ENCODE measurements at places on chromosomes 2 and 18.

DNA sequence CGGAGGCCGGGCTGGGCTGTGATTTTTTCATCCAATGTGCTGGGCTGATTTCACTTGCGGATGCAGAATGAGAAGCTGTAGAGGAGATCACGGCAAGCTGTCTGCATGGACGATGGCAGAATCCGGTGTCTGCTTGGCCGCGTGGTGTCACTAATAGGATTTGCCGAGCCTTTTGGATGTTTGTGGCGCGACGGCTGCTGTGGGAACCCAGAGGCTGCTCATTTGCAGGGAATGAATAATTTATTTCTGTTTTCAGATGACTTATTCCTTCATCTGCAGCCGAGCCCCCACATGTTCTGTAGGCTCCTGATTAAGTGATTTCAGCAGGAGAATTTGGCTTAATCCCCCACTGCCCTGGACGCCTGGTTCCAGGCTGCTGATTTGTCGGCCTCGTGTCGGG, 62.6 kb downstream of the ODC1 start:
- no peak for DNase-seq

- no peak for DNase-seq
Observed at GRCh38 chr2:214839464-214839863, 30.0 kb upstream of the BARD1 start.

GRCh38 chr2:25853038-25853638, 25.1 kb downstream of the ASXL2 start:
- DNase-seq, result no peak

DNA sequence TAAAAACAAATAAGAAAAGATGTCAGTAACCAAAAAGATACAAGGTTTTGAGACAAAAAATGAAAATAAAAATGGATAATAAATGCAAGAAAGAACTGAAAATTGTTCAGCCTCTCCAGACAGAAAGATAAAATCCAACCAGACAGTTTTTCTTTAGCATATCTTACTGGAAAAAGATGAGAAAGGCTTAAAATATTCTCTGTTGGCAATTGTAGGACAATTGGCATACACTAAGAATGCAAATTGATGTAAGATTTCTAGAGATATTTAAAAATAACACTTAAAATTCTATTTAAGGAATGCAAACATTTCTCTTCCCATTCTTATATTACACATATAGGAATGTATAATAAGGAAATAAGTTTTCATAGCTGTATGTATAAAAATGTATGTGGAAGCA, 590.6 kb downstream of the DSC3 start:
- DNase-seq, result no peak

DNA sequence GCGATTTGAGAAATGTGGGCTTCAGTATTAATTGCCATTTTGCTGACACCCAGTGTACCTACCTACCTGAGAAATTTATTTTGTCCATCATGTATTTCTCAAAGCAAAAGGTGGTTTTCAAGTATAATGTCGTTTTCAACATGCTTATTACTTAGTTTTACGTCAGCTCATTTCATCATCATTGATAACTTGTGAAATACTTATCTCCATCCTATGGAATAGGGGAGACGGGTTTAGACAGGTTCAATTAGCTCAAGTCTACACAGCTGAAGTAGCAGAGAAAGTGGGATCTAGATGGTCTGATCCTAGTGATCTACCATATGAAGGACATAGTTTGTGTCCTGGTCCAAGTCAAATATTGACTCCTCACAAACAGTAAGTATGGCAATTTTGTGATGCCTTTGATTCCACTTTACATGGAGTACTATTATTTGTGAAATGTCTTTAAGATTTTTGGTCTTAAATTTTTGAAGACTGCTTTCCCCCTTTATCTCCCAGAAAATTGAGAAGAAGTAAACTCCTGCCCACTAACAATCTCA, 45.1 kb downstream of the VAPA start:
- no peak for DNase-seq

GRCh38 chr2:120344976-120345581, 857 bp upstream of the INHBB start:
- DNase-seq, result peak; percentile 57

GRCh38 chr2:53859206-53860181, at the start of gene GPR75:
Gene GPR75, minus strand, starts transcription at chr2:53859967. Its CDS starts 5,211 bp downstream, at chr2:53854756.
- peak; percentile 35 for DNase-seq

DNA sequence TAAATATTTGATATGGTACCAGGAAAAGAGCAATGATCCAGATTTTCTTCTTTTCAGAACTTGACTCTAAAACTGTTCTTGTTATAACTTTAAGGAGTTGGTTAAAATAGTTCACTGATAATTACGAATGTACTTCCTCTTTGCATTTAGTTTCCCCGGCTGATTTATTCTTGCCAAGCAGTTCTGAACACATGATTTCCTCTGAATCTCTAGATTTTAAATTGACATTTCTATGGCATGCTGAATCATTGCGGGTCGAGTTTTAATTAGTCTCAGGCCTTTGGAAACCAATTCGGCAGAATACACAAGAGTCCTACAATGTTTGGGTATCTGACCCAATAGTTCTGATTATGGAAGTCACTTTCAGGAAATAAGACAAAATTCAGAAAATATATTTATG, 37.3 kb upstream of the DNAH7 start:
- no peak for DNase-seq

DNA sequence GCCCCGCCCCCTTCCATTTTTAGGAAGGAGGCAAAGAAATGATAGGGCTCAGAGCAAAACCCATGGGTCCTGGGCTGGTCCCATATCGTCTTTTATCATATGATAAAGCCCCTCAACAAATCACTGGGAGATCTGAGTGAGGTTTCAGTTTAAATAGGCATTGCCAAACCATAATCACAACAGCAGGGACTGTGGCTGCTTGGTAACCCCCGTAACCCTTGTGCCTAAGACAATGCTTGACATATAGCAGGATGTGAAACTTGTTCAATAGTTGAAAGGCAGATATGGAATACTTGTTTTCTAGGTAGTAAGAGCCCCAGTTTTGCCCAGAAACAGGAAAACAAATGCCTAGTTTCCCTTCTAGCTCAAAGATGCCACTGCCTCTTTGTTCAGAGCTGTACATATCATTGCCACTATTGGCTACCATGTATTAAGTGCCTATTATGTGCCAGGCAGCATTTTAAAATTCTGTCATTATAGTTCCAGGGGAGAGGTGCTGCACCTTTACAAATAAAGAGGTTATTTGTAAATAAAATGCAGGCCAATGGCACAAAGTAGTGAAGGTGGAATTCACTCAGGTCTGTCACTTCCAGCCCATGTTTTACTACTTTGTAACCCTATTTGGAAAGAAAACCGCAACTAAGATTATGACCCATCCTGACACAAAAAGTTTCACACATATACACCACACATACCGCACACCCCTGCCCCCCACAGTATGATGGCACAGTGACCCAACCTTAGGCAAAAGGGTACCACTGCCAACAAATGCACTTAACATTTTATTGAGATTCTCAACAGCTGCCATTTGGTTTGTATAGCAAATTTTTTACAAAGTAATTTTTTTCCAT, 14.2 kb downstream of the NAGK start:
- DNase-seq, result no peak

DNA sequence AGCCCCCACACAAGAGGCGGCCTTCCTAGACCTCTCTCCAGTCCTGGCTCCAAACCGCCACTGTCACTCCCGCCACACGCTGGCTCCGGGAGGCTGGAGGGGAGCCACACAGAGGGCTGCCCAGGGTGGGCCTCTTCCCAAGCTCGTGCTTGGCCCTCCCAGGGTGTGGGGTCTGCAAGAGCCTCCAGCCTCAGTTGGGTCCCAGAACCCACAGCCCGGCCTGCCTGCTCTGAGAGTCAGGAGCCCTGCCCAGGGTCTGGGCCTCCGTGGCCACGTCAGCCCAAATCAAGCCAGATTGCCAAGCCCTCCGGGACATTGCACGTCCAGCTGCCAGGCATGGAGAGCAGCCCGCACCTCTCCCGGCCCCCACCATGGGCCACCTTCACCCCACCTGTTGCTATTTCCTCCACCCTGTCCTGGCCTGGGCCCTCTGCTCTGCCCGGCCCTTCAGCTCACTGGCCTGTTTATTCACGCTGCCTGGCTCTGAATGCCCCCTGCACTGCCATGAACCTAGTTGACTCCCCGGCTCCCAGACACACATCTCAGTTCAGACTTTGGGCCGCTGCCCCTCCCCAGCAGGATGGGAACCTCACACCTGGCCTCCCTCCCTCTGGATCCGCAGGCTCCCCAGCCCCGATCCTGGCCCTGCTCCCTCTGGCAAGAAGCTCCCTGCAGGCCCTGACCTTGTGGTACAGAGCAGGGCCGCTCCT, 61.0 kb downstream of the BIN1 start:
- peak; percentile 23 for DNase-seq

GRCh38 chr18:65235966-65236624, 514.7 kb upstream of the CDH7 start:
- peak; percentile 41 for DNase-seq

DNA sequence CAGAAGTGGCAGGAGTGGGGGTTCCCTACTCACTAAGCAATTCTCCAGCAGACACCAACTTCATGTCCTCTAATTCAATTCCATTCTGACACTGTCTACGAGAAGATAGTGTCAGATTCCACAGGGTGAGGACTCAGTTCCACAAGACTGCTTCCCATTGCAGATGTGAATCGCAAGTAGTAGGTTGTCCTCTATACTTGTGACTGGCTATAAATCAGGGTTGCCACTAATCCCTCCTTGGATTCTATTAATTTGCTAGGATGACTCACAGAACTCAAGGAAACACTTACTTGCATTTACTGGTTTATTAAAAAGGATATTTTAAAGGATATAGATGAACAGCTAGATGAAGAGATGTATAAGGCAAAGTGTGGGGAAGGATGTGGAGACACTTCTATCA, 184.1 kb upstream of the ACVR2A start:
- no peak for DNase-seq

- no peak for DNase-seq
Observed at GRCh38 chr18:77608807-77609206, 359.2 kb downstream of the GALR1 start.

GRCh38 chr2:16506366-16506765, 159.3 kb downstream of the CYRIA start:
- DNase-seq, result peak; percentile 62

GRCh38 chr18:50115095-50115494, 79.9 kb downstream of the MYO5B start:
- DNase-seq, result no peak

DNA sequence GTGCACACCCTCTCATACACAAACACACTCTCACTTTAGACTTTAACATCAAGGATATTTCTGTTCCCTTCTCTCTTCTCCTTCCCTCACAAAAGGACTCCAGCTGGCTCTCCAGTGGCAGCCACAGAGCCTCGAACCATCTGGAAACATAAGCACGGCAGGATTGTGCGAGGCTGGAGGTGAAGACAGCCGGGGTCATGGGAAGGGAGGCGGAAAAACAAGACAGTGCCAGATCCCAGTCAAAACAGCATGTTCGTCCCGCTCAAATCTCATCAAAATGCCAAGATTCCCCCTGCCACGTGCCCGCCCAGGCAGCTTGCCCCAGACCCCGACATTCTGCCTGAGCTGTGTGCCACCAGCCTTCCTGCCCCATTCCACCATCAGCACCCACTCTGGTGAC, 180.3 kb downstream of the ZBTB7C start:
- no peak for DNase-seq

- peak; percentile 86 for DNase-seq
Observed at GRCh38 chr2:134718817-134719814, at the start of gene TMEM163. Gene TMEM163, minus strand, starts transcription at chr2:134719000.

- no peak for DNase-seq
Observed at GRCh38 chr18:39491408-39491807, 1925.8 kb upstream of the CELF4 start.

- no peak for DNase-seq
Observed at GRCh38 chr18:23253630-23254029, 118.3 kb downstream of the CABLES1 start.

- no peak for DNase-seq
Observed at GRCh38 chr2:108323619-108324018, 34.9 kb downstream of the SULT1C2 start.

- DNase-seq, result no peak
Observed at GRCh38 chr2:209642146-209642820, 129.3 kb upstream of the UNC80 start.

- no peak for DNase-seq
Observed at GRCh38 chr2:68833162-68833561, 38.0 kb downstream of the BMP10 start.

DNA sequence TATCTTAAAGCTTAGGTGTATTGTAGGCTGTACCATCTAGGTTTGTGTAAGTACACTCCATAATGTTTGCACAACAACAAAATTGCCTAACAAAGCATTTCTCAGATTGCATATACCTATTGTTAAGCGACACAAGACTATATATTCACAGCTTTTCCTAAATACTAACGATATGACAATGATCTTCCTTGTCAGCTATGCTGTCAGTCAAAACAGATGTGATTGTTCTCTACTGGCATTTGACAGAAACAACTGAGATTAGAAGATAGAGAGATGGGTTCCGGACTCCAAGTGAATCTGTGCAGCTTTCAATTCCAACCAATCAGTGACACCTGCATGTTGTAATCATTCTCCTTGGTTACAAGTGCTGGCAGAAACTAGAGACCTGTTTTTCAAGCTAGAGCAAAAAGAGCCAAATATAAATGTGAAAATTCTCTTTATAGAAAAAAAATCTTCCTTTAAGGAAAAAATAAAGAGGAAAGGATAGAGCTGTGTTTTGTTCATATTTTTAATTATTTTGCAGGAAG, 1232.3 kb upstream of the SLC39A10 start:
- DNase-seq, result no peak

DNA sequence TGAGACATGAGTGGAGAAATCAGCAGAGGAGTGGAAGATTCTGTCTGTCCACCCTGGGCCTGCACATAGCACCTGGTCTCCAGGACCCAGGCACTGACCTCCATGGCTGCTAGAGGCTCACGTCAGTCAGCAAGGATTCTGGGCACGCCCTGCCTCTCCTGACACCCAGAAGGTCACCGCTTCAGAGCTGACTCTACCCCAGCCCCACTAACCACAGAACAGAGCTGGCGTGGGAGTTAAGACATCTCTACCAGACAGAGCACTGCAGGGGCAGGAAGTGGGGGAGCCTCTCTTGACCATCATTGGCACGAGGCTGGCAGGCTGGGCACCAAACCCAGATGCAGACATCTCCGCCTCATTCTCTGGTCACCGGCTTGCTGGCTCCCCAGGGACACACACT, 3.0 kb downstream of the ADCY3 start:
- DNase-seq, result no peak

- DNase-seq, result no peak
Observed at GRCh38 chr2:88632569-88632968, 5.3 kb upstream of the EIF2AK3 start.

- DNase-seq, result peak; percentile 79
Observed at GRCh38 chr2:246489-247144, 17.2 kb downstream of the SH3YL1 start.
